Endodermal cell (in vitro differentiated cells): ENCODE measurements at places on chromosomes 11 and 22. TPM values are rescaled to one million over a fixed set of nuclear protein-coding genes. Genes with fewer than 3 reads are reported as not detected.

DNA sequence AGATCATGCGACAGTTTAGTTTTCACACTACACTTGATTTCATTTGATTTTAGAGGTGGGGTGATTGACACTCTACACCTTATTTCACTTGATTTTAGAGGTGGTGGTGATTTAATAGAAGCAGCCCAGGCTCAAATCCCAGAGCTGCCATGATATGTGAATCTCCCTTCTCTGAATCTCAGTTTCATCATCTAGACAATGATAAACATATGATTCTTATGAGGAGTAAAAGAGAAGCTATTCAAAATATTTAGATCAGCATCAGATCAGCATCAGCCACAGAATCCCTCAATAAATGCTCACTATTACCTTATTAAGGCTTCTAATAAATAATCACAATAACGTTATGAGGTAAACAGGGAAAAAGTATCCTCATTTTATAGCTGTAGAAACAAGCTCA is 98.8 kb downstream of the MSANTD4 start:
- H3K4me3 ChIP-seq, result no peak overlapping the region
- H3K4me1 ChIP-seq, result no peaks in the 10 kb centered on the region
- no peaks in the 10 kb centered on the region for H3K27me3 ChIP-seq
- no peak overlapping the region for H3K27ac ChIP-seq
- no peak for DNase-seq
- no peaks in the 10 kb centered on the region for H3K36me3 ChIP-seq

GRCh38 chr11:96470521-96470920 is 80.7 kb downstream of the JRKL start:
- no peaks in the 10 kb centered on the region for H3K36me3 ChIP-seq
- no peaks in the 10 kb centered on the region for H3K4me1 ChIP-seq
- H3K4me3 ChIP-seq, result no peak overlapping the region
- H3K27me3 ChIP-seq, result no peaks in the 10 kb centered on the region
- DNase-seq, result no peak

- DNase-seq, result no peak
- H3K27ac ChIP-seq, result no peak overlapping the region
- no peak overlapping the region for H3K4me3 ChIP-seq
- H3K27me3 ChIP-seq, result no peaks in the 10 kb centered on the region
- H3K36me3 ChIP-seq, result no peaks in the 10 kb centered on the region
Observed at GRCh38 chr11:102293873-102294601, 23.2 kb upstream of the BIRC3 start.

The CST6 gene
- total RNA-seq, result 2.8 to 4.2 TPM (median 3.0 TPM) in 3 replicates
